CD4-positive, alpha-beta T cell treated with Interleukin-17A for 1 hour (primary cell): ENCODE measurements at places on chromosomes 2 and 18.

DNA sequence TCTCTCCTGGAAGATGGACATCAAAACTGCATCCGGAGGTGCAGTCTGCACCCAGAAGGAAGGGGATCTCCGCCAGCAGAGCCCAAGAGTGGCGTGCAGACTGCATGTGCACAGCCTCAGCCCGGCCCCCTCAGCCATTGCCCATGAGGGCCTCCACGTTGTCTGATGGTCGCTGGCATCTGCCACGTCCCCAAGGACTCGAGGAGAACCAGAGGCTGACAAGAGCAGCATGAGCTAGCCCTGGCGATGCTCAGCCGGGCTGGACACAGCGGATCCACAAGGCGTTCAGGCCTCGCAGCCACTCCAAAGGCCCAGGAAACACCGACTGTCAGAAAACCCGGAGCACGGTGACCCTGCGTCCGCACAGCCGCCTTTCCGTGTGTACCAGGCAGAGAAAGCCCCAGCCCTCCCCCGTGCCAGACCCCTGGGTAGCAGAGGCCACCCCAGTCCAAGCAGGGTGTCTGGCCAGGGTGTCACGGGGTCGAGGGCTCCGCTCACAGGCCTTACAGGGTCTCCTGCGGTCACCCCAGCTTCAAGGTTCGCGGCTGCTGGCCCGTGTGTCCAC, 48.3 kb downstream of the SLC66A2 start:
- no peak for DNase-seq

- no peak for DNase-seq
Observed at GRCh38 chr2:88959480-88960204, 268.2 kb downstream of the RPIA start.

DNA sequence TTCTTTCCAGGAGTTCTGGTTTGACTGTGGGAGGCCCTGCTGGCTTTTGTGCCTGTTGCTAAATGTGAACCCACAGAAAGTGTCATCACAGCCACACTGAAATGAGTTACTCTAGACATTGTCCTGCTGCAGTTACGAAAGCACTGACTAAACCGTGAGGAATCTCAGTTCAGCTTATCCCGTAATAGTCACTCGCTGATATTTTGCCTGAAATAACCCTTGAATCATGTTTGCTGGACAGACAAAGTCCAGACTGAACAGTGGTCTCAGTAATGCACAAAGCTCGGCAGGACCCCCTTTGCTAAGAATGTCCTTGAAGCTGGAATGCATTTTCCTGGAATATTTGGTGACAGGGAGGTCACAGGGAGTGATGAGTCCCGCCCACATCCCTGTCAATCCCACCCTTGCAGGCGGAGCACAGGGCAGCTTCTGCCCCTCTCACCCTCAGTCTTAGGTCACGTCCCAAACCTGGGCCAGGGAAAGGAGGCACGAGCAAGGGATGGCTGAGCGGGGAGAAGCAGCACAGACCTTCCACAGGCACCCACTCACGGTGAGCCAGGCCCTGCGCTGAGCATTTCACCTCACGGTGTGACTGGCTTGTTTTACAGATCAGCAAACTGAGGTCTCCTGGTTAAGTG, 53.4 kb downstream of the ADI1 start:
- DNase-seq = no peak

- no peak for DNase-seq
Observed at GRCh38 chr2:202171241-202171825, 67.1 kb downstream of the SUMO1 start.

DNA sequence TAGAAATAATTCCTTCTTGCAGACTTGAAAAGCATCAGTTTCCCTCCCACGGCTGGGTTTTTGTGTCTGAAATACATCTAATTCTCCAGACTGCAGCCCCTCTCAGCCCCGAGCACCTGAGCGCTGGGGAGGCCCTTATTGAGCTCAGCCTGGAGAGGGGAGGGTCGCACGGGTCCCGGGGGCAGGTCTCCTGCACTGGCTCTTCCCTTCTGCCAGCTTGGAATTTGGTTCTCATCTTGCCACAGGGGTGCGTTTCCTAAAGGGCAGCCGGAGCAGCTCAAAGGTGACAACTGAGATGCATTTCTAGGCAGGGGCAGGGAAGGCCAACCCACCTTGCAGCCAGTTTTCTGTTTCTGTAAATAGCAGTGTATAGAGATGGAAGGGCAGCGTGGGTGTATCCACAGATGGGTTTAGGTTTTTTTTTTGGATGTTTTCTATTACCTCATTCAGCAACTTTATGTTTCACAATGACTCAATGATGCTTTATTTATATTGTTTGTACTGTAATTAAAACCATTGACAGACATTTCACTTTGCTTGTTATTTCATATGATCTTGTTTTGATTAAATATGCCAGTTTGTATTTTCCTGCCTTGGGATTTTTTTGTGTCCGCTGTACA, 37.0 kb downstream of the GBX2 start:
- no peak for DNase-seq

DNA sequence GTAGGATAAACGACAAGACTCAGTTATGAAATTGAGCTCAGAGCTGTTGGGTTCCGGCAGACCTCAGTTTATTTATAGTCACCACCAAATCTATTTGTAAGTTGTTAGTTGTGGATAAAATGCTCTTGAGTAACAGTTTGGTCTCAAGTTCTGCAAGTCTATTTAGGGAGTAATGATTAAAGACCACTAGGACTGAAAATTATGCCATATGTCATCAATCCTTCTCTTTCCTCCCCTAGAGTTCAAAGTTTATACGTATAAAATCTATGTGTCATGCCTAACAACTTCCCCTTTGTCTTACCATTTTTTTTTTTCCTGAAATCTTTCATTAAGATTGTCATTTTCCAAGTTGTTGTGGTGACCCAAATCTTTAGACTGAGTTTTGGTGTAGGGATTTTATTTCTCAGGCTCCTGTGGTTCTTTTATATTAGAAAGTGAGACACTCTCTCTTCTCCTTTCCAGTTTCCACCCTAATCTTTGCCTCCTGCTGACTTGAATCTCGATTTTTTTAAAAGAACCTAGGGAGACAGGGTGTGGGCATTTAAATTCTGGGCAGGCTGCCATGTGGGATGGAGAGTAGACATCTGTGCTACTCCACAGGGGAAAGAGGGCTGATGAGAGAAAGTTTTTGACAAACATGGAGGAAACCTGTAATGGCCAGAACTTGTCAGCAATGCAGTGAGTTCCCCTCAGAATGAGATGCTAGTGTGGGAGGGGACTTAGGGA, 51.0 kb downstream of the LAMA3 start:
- no peak for DNase-seq

DNA sequence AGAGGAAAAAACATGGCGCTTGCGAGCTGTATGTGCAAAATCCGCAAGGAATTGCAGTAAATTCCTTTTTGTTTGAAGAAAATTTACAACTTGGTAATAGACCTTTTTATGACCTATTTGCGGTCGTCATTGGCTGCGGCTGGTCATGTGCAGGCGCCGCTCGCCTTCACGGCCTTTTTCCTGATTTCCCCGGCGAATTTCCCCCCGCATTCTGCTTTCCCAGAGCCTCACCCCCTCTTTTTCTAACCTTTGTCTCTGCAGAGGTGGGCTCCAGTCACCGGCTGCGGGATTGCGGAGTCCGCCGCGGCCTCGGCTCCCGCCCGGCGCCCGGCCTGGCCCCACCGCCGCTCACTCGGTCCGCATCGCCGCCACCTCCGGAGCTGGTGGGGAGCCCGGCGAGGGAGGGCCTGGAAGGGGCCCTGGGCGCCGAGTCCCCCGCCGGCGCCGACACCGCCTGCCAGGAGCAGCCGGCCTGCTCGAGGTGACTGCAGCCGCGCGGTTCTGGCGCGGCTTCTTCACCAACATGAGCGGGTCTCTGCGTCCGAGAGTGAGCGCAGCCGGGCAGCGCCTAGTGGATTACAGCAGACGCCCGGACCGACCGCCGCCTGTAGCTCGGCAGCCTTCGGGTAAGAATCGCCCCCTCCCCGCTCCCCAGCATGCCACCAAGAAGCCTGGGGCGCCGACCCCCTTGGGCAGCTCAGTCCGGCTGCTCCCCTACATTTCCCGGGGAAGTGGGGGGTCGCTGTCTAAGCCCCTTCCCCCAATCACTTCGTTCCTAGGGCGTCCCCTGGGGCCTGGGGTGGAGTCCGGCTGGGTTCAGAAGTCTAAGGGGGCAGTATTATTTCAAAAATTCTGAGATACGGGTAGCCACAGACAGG, 7.1 kb downstream of the HOXD8 start:
- no peak for DNase-seq

GRCh38 chr18:9933865-9934264, 20.0 kb downstream of the VAPA start:
- no peak for DNase-seq

GRCh38 chr2:105887256-105887655, 142.5 kb downstream of the NCK2 start:
- DNase-seq = no peak

DNA sequence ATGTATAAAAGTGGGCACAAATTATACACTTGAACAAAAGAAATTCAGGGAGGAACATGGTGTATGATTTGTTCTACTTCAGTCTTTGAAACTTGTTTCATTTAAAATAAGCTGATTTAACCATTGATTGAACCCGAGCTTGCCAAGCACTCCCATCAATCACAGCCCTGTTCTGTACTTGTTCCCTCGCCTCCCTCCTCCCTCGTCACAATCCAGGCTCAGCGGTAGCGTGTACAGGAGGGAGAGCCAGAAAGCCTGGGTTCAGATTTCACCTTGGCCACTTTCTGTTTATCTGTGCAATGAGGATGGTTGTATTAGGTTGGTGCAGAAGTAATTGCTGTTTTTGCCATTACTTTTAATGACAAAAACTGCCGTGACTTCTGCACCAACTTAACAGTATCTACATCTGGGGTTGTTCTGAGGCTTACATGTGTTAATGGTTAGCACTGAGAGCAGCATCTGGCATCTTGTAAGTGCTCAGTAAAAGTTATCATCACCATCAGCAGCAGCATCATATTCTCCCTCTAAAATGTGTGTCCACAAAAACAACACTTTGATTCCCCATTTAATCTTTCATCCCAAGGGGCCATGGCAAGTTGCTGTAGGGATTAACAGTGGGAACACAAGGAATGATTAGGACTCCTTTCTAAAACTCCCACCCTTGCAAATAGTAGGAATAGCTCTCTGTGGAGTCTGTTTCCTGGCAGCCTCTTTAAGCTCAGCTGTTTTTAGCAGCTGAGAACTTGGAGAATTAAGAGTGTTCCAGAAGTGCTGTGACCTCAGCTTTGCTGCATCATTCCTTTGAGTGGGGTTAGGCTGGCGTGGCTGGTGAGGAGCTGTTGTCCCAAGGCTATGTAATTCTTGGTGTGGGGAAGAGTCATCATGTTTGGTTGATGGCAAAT, 4.7 kb downstream of the DPYSL5 start:
- no peak for DNase-seq

DNA sequence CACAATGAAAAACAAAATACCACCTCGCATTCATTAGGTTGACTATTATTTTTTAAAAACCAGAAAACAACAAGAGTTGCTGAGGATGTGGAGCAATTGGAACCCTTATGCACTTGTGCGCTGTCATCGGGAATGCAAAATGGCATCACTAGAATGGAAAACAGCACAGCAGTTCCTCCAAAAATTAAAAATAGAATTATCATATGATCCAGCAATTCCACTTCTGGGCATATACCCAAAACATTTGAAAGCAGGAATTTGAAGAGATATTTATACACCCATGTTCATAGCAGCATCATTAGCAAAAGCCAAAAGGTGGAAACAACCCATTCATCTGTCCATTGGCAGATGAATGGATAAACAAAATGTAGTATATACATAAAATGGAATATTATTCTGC, 11.9 kb upstream of the NMUR1 start:
- no peak for DNase-seq

GRCh38 chr2:160551259-160551658, 57.7 kb upstream of the RBMS1 start:
- no peak for DNase-seq

GRCh38 chr2:34254272-34254878, 655.3 kb upstream of the FAM98A start:
- DNase-seq = no peak

DNA sequence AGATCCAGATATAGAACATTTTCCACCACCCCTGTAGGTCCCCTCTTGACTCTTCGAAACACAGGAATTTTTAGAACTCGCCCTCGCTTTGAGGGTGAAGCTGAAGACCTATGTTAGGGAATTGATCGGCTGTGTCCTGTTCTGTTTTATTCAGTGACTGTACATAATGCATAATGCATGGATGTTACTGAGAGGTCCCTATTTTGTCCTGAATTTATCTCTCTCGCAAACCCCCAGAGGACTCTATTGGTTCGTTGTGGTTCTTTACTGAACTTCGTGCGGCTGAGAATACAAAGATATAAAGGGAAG, 431 bp upstream of the EIF5B start:
- DNase-seq = no peak

DNA sequence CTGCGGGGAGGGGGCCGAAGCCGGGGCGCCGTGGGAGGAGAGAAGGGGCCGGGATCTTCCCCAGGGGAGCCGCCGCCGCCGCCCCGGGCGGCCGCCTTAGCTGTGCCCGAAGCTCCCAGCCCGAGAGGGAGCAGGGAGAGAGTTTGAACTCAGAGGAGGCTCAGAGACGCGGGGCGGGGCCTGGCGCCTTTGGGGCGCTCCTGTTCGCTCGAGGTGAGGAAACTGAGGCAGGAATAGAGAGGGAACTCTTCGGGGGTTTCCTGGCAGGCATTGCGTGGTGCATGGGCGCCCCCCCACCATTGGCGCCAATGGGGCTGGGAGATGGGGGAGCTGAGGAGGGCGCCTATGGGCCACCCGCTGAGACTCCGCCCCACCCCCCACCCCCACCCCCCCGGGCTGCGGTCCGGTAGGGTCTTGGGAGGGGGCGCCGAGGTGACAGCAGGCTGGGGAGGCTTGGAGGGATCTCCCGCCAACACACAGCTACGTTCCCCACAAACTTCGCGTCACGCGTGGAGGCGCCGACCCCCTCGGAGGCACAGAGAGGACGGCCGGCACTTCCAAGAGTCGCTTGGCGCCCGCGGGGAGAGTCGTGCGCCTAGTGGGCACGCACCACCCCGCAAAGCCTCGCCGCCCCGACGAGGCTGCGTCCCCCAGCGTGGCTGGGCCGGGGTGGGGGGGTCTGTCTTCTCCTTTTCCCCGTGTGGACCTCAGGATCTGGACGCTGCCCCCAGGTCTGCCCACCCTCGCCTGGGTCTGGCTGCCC, 680 bp downstream of the CTDSP1 start:
- peak; percentile 55 for DNase-seq

DNA sequence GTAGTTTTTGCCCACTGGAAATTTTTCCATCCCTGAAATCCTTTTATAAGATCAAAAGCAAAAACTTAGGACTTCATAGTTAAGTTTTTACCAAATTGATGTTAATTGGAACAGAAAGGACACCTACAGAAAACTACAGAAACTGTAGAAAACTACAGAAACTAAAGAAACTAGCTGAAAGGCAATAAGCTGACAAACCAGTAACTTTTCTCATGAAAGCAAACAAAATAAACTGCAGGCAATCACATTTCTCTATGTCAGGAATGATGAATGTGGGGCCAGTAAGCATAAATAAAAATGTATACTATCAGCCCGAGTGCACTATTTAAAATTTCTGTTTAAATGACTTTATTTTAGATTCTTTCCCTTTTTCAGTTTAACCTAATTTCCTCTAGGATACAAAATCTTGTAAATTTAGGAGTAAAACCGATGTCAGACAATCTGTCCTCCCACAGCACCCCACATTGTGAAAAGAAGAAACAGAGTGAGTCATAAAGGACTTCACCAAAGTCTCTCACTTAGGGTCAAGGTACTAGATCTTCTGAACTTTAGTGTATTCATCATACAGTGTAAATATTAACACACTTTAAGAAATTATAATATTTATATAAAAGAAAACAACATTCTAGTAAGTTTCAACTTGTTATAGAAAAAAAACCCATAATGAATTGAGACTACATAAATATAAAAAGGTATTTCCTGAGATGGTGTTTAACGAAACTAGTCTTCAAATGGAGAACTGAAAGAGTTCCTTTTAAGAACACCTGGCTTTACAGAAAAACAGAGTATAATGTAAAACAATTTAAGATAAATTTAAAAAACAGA, 46.6 kb downstream of the USP40 start:
- DNase-seq = no peak
